Tibial nerve (tissue), 4 donors: ENCODE measurements at places on chromosomes 5 and 9.

GRCh38 chr9:93299418-93300174 lies 115.7 kb downstream of the WNK2 start:
- no peak for DNase-seq

GRCh38 chr5:166991601-166992000 lies 1299.8 kb upstream of the WWC1 start:
- DNase-seq: no peak

- no peak for DNase-seq
These were observed 515 bp downstream of the UTP15 start for GRCh38 chr5:73565969-73566547.

- DNase-seq: no peak
These were observed 3.0 kb downstream of the FGF18 start for GRCh38 chr5:171422495-171422894.

DNA sequence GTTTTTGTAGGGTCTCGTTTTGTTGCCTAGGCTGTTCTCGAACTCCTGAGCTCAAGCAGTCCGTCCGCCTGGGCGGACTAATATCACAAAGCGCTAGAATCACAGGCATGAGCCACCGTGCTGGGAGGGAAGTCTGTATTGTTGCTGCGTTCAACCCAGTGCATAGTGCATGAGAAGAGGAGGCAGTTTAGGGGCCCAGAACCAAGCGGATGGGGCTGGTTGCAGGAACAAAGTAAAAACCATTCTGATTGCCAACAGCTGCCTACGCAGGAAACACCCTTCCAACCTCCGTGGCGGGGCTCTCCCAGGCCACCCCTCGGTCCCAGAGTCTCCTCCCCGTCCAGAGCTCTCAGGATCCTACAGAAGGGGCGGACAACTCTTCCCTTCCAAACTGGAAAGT lies 87.1 kb downstream of the ANXA2R start:
- DNase-seq: no peak

DNA sequence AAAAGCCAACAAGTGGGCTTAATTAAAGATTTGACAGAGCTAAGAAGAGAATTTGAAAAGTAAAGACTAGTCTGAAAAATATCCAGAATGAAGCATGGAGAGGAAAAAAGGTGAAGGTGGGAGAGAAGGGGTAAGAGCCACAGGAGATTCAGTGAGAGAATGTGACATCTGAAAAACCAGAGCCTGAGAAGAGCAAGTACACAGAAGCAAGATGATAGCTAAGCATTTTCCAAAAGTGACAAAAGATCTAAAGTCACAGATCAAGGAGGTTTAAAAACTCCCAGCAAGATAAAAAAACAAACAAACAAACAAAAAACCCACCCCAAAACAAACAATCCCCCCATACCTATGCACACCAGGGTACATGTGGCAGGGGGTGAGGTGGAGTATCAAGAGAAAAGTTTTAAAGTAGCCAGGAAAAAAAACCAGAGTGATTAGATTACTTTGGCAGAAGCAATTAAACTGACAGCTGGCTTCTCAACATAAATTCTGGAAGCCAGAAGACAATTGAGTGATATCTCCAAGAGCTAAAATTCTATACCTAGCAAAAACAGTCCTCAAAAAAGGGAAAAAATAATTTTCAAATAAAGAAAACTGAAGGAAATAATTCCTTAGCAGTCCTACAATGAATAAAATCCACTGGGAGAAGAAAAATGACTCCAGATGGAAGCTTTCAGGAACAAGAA lies 111.4 kb downstream of the RAPGEF6 start:
- no peak for DNase-seq

- DNase-seq: no peak
These were observed 77.4 kb downstream of the ATPSCKMT start for GRCh38 chr5:10172247-10172646.

- DNase-seq: no peak
These were observed 376.8 kb downstream of the EBF1 start for GRCh38 chr5:158722940-158723339.

DNA sequence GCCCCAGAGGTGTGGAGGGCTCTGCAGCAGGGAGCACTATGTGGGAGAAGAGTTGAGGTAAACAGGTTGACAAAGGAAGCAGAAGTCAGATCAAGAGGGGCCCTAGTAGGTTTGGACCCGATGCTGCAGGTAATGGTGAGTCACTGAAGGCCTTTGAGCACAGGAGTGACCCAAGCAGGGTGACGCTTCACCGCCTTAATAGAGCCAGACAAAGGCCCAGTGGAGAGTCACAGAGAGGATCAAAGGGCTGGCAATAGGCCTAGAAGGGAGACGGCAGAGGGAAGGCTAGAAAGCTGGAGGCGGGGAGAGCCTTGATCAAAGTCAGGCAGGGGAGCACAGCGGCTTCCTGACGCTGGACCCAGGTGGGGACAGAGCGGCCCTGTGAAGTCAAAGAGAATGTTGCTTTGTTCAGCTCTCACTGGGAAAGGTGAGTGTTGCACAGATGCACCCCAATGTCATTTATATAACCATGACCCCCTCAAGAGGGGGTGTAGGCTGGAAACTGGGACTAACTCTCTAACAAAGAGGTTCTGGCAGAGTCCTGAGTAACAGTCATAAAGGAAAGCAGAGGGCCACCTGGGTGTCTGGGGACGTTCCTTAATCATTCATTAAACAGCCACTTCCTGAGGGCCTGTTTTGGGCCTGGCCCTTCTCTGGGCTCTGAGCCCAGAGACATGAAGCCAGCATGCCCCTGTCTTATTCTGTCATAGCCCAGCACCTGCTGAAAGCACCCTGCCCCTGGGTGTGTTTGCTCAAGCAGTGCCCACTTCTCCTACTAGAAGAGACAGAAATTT lies 9.8 kb upstream of the CPLX2 start:
- no peak for DNase-seq

- no peak for DNase-seq
These were observed 57.0 kb upstream of the RANBP6 start for GRCh38 chr9:6072453-6072852.
